Fibroblast of skin of right quadriceps (primary cell): ENCODE measurements at places on chromosomes 2 and 18.

- no peak for DNase-seq
Observed at GRCh38 chr2:66283787-66284186, 151.1 kb upstream of the MEIS1 start.

DNA sequence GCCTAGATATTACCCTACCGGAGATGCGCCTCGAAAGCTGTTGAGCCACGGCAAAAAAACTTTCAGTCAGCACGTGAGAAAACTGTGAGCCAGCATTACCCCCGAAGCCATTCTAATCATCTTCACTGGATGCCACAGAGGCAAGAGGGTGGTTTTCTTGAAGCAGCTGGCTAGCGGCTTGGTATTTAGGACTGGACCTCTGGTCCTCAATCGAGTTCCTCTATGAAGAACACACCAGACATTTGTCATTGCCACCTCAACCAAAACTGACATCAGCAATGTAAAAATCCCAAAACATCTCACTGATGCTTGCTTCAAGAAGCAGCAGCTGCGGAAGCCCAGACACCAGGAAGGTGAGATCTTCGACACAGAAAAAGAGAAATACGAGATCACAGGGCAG is 52.8 kb upstream of the SLC66A3 start:
- no peak for DNase-seq

DNA sequence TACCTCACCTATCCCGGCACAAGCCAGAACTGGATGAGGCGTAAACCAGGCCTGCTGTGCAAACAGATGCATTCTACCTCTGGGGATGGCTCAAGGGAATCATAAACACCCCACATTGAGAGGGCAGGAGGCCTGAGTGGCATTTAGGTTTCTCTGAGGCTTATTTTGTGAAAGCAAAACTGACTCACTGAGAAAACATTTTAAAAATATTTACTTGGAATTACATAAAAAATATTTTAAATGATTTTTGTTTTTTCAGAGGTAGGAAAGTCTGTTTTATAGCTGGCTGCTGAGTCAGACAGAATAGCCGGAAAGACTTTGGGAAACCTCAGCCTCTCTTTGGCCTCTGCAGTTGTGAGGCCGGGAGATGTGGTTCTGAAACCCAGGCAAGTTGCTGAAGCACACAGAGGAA is 244.1 kb downstream of the NCKAP5 start:
- DNase-seq: peak; percentile 91

DNA sequence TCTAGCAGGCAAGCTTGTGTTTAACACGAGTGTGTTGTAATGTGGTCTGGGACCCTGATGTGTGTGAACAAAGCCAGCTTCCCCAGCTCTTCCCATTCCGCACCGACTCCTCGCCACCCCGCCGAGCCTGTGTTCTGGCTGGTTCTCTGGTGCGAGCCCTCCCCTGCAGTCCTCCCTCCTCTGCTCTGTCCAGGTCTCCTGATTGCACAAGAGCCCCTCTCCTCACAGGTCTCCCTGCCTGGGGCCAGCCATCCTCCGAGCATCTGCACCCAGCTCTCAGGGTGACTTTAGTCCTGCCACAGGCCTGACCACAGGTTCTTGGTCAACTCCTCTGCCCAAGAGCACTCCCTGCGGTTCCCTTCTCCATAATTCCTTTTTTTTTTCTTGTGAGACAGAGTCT is 13.2 kb downstream of the SLC66A3 start:
- no peak for DNase-seq

- no peak for DNase-seq
Observed at GRCh38 chr2:145584353-145584752, 1064.4 kb upstream of the ZEB2 start.

- DNase-seq: no peak
Observed at GRCh38 chr2:227774011-227774624, 28.4 kb downstream of the SCYGR8 start.

DNA sequence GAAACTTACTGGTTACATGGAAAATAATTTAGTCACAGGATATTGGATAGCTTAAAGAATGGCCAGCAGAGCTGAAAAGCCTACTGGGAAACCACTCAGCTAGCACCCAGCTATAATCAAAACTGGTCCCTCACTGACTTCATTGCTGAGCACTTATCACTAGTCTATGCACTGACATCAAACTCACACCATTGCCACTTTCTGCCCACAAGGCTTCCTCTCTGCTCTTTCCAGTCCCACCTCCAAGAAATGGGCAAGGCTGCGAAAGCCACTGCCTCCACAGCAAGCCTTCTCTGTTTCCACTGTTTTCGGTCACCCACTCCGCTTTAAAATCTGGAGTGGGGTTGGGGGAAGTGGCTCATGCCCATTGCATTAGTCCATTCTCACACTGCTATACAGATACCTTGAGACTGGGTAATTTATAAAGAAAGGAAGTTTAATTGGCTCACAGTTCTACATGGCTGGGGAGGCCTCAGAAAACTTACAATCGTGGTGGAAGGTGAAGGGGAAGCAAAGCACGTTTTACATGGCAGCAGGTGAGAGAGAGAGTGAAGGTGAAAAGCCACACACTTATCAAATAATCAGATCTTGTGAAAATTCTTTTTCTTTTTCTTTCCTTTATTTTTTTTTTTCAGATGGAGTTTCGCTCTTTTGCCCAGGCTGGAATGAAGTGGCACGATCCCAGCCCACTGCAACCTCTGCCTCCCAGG is 77.0 kb upstream of the CERS6 start:
- DNase-seq: no peak

- DNase-seq: no peak
Observed at GRCh38 chr18:69380324-69380723, 20.4 kb upstream of the DOK6 start.

- DNase-seq: no peak
Observed at GRCh38 chr2:15937882-15938802, 2.2 kb upstream of the MYCN start.

DNA sequence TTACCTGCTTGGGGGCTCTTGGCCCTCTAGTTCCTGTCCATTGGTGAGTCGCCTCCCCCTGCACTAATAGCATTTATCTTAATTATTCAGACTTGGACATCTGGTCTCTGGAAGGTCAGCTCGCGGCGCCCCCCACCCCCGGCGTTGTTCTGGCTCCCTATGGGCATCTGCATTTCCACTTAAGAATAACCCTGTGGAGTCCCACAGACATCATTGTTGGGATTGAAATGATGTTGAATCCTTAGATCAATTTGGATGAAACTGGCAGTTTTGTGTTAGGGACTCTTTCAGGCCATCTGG is 313.8 kb upstream of the HS6ST1 start:
- DNase-seq: no peak

GRCh38 chr2:118643294-118643693 is 204.2 kb downstream of the EN1 start:
- no peak for DNase-seq
